ENCODE measurements at places on chromosomes 3 and 15.

GRCh38 chr15:67409175-67409574 is 111.8 kb upstream of the C15orf61 start:
- DNase-seq, result no peak

GRCh38 chr3:127167315-127168043 is 25.5 kb upstream of the PRR23E start:
- no peak for DNase-seq

GRCh38 chr3:140242818-140243276 is 307.9 kb downstream of the CLSTN2 start:
- DNase-seq, result no peak

DNA sequence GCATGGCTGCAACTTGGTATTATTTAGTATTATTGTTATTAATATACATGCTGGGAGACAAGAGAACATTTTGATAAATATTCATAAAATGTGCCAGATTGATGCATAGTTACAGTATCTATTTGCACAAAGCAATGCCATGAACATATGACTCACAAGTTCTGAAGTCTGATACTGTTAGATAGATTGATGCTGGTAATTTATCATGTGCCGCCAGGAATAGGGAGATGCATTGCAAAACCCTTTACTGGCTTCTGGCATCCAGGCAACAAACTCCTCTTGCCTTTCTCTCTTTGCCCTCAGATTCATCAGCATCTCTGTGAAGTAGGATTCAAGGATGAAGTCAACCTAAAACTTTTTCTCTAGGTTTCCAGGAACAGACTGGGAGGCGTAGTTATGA is 41.0 kb upstream of the SLC25A26 start:
- DNase-seq, result no peak

GRCh38 chr3:47705391-47705790 is 76.3 kb downstream of the SMARCC1 start:
- DNase-seq, result no peak

DNA sequence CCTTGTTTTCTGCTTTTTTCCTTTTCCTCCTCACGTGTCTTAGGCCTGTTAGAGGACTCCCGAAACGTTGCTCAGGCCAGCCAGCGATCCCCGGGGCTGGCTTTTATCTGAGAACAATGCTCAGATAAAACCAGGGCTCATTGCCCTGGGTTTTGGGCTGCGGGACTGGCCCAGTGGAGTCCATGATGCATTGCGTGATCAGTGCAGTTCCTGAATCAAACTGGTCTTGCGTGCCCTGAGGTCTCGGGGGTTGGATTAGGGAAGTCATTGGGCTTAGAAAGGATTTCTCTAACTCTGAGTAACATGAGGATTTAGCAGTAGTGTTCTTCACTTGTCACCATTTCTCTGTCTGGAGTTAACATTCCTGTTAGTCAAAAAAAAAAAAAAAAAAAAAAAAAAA is 66.3 kb downstream of the CCR1 start:
- DNase-seq, result no peak

DNA sequence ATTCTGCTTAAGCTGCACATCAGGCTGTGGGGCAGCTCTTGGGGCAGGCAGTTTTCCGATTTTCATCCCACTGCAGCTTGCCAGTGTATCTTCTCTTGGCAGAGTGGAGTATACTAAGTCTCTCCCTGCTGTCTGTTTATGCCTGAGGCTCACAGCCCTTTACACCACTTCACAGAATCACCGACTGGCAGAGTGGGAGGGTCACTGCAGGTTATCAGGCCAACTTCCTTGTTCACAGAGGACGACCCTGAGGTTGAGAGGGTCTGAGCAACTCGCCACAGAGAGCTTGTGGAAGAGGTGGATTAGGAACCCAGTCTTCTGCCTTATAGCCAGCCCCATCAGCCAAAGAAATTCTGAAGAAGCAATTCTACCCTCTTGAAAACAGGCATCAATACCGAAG is 30.9 kb downstream of the KIF9 start:
- no peak for DNase-seq

DNA sequence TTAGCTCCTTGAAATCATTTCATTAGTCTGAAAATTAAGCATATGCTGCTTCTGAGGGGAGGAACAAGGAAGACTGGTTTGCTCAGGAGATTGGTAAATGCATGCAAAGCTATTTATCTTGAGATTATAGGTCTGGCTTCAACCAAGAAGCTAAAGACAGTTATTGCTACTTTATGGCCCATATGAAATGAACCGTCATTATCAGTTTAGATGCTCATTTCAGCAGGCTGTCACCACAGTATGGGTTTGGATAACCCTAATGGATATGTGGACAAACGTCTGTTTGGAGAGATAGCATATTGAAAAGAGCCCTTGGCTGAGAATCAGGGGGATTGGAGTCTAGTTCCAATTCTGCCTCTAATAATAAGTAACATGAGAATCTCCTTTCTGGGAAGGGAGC is 922.6 kb downstream of the TUSC7 start:
- no peak for DNase-seq

DNA sequence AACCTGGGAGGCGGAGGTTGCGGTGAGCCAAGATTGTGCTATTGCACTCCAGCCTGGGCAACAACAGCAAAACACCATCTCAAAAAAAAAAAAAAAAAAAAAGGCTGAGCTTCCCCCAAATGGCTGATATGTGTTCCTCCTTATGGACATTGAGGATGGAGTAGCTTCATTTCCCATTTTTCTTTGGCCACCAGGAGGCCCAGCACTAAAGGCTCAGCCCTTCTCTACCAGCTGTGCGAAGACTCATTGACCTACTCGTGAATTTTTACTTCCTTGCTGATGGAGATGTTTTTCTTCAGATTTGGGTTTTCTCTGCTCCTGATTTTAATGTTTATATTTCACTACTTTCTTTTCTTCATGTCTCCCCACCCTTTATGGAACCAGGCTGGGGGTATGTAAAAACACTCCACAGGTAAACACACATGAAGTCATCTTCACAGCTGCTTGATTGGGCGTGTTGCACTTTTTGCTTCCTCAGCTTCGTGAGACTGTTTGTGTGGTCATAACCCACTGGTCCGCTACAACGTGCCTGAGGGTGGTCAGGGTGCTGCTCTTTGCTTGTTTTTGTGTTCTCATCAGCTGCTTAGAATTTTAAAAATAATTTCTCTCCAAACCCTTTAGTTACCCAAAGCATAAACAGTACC is 13.5 kb downstream of the SEMA4B start:
- DNase-seq, result no peak

- DNase-seq, result no peak
Observed at GRCh38 chr3:155356594-155357370, 63.3 kb upstream of the STRIT1 start.

DNA sequence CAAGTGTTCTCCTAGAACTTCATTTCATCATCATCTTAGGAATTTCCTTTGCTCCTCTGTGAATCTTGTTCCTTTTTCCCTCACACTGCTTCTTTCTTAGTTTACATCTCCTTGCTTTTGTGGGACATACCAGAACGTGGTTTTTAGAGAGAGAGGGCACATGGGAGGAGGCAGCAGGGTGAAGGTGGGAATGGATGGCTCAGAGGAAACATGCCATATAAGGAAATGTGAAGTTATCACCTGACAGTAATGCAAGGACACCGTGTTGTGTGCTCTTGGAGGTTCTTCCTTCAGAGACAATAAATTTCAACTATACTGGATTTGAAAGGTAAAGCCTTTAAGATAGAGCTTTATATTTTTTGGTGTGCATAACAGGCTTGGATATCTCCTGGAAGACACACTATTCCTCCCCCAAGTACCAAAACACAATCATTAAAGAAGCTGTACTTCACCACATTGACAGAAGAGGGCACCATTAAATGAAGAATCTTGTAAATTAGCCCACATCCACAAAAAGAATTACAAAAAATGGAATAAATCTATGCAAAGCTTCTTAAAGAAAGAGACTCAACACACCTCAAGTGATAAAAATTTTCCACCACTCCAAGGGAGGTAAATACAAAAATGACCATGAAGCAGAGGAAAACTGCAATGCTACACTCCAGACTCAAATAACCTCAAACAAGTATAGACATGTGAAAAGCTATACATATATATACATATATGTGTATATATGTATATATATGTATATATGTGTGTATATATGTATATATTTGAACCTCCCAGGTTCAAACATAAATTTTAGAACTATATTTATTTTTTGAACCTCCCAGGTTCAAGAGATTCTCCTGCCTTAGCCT is 26.1 kb downstream of the RPL39L start:
- no peak for DNase-seq

DNA sequence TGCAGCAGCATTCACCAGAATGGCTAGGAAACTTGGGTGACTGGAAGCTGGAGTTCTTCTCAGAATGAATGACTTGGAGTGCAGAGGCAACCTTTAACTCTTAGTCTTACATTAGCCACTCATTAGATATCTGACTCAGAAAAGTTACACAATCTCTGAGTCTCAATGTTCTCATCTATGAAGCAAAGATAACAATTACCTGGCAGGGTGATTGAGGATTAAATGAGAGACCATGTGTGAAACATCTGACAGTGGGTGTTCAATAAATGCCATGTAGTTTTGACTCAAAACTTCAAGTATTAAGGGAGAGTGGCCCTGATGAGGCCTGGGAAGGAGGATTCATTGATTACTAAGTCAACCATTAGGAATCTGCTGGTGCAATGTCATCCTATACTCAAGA is 48.3 kb downstream of the MRPL3 start:
- DNase-seq, result no peak

GRCh38 chr15:66713843-66714508 is 11.9 kb downstream of the SMAD6 start:
- no peak for DNase-seq

- no peak for DNase-seq
Observed at GRCh38 chr15:36497901-36498300, 81.5 kb upstream of the CDIN1 start.

DNA sequence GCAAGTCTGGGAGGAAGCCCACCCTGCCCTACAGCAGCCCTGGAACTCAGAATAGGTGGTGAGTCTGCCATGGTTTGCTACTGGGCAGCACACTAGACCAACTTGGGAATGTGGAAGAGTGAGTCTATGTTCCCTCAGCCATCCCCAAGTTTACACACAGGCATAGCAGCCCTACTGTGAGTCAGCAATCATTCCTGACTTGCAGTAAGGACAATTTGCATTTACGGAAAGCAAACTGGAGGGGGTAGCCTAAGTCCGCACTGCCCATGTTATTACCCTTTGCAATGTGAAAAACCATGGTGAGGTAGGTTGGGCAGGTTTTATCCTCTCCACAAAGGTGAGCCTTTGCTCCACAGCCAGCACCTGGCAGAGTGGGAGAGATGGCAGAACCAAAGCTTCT is 4.6 kb downstream of the TCTA start:
- no peak for DNase-seq

DNA sequence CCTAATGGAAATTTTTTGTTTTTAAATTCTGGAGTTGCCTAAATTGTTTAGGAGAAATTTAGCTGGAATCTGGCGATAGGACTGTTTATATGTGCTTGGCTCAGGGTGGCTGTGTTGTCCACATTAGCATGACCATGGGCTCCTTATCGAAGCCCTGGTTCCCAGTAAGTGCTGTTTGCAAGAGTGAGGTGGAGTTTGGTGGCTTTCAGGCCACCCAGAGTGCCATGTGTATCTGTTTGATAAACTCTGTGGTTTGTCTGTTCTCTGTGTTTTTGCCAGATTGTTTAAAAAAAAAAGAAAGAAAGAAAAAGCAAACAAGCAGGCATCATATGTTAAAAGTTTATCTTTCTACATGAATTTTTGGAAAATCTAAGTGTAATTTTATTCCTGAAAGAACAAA is 51.5 kb downstream of the PLCL2 start:
- no peak for DNase-seq

GRCh38 chr3:46348823-46349482 is 5.0 kb upstream of the CCR2 start:
- no peak for DNase-seq

DNA sequence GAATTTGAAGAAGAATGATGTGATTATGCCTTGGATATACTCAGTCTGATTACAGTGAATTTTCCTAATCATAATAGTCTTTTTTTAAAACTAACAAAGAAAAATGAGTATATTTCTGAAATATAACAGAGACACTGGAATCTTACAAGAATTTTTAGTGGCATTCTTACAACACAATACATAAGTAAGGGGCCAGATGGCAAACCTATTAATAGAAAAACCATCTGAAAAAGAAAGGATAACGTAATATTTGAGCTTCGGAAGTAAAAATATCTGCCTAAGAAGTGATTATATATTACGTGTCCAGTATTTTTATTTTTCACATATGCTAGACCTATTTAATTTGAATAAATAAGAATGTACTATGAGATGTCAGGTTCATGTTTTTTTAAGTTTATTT is 452.8 kb downstream of the NAALADL2 start:
- DNase-seq, result no peak

DNA sequence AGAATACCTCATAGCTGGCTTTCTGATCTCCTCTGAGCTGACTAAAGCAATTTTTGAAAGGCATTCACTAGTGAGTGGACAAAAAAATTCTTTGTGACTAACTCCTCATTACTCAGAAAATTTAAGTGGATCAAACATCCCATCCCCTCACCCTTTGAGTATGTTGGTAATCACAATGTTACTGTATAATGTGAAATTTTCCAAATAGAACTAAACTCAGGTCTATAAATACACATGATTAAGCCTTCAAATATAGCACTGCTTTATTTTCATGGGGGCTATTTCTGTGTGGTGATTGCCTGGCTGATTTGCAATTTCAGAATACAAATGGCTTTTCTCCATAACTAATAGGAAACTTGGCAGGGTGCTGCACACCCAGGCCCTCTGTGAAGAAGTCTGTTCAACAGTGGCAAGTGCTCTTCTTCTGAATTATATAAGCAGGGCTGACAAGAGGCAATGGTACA is 45.9 kb upstream of the ACTC1 start:
- DNase-seq, result no peak

- no peak for DNase-seq
Observed at GRCh38 chr3:99651531-99651930, 13.1 kb downstream of the COL8A1 start.

- no peak for DNase-seq
Observed at GRCh38 chr15:70507772-70508371, 255.5 kb downstream of the UACA start.

- DNase-seq, result no peak
Observed at GRCh38 chr3:170054204-170054603, 16.4 kb downstream of the GPR160 start.

DNA sequence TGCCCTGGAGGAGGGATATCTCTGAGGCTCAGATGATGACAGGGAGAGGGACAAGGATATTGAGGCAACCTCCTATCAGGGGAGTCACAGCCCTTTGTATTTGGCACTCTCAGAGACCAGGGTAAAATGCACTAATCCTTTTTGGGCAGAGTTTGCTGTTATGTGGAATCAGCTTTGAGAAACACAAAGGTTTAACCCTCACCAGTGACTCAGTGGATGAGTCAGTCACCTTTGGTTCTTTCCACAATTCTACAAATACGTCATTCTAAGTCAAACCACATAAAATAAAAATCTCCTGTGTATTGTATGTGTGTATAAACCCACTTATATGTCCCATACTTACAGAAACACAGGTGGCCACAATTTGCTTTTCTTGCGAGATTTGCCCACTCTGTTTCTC is 5.1 kb downstream of the LSAMP start:
- DNase-seq, result no peak

DNA sequence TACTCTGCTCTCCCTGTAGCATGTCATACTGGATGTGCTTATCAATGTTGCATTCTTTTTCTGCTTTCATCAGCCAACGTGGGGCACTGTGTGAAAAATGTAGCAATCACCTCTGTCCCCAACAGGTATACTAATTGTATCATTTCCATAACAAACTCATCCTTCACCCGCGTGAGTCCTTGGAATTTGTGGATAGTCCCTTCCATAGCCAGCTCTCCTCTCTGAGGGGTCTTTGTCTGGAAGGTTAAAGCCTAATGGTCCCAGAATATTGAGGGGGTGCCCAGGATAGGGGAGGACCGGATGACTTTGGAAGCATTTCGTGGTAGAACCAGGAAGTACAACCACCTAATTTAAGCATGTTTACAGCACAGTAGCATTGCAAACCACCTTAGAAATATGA is 124.6 kb downstream of the FOXB1 start:
- DNase-seq, result no peak
